ENCODE measurements at places on chromosomes 6 and 20.

DNA sequence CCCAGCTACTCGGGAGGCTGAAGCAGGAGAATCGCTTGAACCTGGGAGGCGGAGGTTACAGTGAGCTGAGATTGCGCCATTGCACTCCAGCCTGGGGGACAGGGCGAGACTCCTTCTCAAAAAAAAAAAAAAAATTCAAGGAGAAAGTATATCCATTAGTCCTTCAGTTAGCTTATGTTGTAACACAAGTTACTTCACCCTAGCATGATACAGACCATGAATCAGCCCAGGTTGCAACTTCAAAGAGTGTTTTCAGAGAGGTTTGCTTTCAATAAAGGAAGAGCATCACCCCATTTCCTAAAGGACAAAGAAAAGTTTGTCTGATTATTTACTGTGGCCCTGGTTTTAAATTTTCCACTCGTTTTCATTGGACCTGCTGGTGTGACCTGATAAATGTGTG is 73.0 kb downstream of the SERAC1 start:
- no peak for DNase-seq

- no peak for DNase-seq
Measured at GRCh38 chr6:38988736-38989449, 59.7 kb upstream of the GLP1R start.

DNA sequence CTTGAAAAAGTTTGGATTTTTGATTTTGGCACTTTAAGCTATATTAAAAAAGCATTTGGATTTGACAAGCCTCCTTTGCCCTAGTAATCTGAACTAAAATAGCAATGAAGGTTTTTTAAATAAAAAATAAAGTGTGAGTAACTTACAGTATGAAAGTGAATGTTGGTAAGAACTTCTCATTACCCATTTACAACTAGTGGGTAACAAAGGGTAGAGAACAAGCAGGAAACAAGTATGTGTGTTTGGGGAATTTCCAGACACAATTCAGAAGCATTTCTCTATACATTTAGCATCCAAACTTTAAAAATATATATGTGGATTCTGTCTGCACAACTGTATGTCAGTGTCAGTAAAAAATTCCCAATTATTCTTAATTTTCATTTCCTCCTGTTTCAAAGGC is 2.9 kb downstream of the TMEM30A start:
- peak; percentile 29 for DNase-seq

DNA sequence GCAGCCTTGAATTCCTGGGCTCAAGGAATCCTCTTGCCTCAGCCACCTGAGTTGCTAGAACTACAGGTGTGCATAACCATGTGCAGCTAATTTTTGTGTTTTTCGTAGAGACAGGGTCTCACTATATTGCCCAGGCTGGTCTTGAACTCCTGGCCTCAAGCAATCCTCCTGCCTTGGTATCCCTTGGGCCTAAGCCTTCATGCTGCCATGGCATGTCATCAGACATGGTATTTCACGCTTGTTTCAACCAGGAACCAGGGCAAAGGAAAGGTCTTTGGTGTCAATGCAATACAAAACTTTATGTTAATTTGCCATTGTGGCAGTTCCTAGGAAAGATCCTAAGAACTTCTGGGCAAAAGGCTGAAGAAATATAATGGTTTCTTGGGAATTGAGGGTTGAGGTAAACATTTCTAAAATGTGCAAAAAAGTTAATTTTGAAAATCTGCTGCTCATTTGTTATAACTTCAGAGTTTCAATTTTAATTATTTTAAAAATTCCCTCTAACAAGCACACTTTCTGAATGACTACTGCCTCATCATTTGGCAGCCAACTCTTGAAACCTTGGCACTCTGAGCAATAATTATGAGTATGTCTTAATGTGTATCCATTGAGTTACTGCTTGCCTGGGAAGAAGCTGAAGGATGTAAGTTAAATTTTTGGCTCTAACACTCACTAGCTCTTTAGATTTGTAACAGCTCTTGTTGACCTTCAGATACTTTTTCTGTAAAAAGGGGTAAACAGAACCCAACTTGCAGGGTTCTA is 154.1 kb downstream of the GJA10 start:
- DNase-seq, result peak; percentile 72

DNA sequence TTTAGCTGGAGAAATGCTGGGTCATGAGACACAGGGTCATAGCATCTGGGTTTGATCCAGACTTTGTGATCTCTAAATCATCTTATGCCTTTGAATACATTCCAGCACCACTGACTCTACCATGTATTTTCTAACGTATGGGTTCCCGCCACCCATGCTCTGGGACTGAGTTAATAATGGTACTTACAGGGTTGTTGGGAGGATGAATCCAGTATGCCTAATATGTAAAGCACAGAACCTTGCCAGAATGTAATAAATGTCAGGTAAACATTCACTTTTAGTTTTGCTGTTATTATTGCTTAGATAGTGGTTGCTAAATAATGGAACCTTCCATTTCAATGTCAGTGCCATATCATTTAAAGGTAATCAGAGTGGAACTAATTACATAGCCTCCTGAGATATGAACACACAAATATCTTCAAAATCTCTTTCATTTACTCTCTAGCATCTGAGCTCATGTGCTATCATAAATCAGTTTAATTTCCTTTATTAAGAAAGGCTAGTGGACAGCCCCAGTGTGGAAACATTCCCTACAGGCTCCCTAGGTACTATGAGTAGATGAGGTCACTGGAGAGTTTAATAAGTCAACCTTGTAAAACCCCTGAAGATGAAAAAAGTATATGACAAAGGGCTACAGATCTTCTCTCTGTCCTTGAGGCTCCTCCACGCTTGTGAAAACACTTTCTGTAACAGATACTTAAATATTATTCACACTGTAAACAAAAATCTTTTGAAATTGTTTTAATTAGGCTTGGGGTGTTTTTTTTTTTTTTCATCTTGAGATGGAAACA is 226.6 kb downstream of the ALDH8A1 start:
- no peak for DNase-seq

DNA sequence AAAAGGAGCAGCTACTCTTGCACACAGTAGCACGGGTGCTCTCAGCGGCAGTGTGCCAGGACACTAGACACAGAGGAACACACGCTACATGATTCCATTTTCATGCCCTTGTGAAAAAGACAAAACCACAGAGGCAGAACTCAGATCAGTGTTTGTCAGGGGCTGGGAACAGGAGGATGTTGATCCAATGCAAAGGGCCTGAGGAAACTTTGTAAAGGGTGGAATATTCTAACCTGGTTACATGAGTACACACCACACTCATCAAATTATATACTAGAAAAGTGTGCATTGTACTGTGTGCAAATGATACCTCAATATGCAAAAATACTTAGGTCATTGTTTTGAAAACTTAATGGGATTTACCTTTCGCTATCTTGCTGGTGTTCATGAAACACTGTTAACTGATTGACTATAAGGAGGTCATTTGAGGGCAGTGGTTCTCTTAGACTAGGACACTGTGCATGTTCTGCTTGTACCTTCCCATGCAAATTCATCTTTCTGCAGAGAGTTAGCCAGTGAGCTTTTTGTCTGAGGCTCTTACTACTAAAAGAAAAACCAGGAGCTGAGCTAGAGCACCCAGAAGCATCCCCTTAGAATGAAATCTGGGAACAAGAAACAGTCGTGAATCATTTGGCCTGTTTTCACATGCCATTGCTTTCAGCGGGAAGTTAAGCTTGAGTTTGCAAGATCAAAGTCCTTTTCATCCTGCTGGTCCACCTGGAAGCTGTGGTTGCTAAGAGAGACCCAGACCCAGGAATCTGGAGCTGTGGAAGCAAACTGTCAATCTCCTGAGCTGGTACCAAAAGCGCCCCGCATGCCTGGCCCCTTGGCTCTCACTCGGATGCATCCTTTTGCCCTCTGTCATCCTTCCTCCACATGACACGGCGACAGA is 204.8 kb downstream of the TTLL2 start:
- DNase-seq, result no peak

GRCh38 chr6:14948586-14949245 is 297.2 kb upstream of the JARID2 start:
- DNase-seq, result no peak

DNA sequence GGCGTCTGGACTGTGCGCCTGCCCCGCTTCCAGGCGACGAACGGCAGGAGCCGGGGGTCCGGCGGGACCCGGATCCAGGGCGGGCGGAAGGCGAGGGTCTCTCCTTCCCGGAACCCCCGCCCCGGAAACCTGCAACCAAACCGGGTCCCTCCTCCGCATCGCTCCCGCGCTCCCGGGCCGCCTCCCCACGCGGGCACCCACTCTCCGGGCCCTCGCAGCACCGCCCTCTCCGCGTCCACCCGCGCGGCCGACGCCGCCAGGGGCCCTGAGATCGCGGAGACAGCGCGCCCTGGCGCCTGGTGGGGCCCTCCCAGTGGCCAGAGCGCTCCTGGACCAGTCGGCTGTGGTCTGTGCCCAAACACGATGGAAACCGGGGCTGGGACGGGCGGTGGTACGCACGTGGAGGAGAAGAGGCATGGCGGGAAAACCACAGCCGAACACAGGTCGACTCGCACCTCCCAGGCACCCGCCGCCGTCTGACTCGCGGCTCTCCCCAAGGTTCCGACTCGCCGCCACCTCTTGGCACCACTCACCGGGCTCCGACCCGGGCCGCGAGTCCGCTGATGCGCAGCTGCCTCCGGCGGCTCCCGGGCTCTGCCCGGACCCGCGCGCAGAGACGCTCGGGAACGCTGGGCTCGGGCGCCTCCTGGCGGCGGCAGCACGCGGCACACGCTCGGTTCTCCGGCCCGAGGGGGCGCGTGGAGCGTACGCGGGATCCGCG is 7.9 kb downstream of the NKX2-2 start:
- DNase-seq, result peak; percentile 66

- DNase-seq, result no peak
Measured at GRCh38 chr20:39943336-39943735, 745.7 kb downstream of the MAFB start.

GRCh38 chr20:56626367-56627121 is 2.6 kb upstream of the TFAP2C start:
- peak; percentile 23 for DNase-seq

GRCh38 chr20:21437248-21437647 is 39.9 kb upstream of the NKX2-4 start:
- no peak for DNase-seq

GRCh38 chr6:168016721-168017525 is 19.5 kb downstream of the KIF25 start:
- DNase-seq, result no peak

DNA sequence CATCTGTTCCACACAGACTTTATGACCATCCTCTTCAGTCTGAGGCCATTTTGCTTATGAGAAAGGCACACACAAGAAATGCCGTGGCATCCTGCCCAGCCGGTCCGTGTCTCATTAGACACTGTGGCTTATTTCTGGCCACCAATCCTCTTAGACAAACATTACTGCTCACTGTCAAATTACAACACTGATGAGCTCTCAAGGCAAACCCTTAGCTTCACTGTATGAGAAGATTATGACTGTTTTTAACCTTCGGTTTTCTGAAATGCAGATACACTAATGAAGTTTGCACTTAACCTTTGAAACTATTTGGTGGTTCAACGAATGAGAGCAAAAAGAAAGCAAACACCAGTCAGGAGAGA is 50.5 kb upstream of the DST start:
- no peak for DNase-seq

DNA sequence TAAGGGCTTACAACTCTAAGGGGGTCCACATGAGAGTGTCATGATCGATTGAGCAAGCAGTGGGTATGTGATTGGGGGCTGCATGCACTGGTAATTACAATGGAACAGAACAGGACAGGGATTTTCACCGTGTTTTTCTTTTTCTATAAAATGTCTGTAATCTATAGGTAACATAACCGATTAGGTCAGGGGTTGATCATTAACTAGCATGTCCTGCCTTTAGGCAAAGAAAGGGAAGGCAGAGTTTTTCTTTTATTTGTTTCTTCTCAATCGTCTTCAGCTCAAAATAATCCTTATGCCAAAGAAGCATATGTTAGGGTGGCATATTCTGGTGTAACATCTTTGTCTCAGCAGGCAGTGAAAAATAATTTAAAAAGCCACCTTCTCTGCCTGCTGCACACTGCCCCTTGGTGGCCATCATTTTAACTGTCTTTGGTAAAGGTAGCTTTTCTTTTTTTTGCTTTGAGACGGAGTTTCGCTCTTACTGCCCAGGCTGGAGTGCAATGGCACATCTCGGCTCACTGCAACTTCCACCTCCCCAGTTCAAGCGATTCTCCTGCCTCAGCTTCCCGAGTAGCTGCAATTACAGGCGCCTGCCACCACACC is 9.7 kb upstream of the CEP43 start:
- peak; percentile 69 for DNase-seq

GRCh38 chr6:7154341-7155139 is 46.8 kb downstream of the RREB1 start:
- DNase-seq, result peak; percentile 55

DNA sequence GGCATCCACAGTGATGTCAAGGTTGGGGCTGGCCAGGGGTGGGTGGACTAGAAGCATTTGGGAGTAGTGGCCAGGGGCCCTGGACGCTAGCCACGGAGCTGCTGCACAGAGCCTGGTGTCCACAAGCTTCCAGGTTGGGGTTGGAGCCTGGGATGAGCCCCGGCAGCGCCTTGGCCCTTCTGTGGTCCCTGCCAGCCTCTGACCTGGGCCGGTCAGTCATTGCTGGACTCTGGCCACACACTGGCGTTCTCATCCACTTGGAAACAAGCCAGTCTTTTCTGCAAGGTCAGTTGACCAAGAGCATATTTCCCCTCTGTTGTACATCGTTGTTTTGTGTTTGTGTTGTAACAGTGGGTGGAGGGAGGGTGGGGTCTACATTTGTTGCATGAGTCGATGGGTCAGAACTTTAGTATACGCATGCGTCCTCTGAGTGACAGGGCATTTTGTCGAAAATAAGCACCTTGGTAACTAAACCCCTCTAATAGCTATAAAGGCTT is 8.4 kb downstream of the PSMA7 start:
- DNase-seq, result no peak

GRCh38 chr6:130943738-130944137 is 116.5 kb downstream of the SMLR1 start:
- no peak for DNase-seq

- DNase-seq, result no peak
Measured at GRCh38 chr6:49328051-49328744, 134.9 kb downstream of the MMUT start.

GRCh38 chr6:170258407-170258806 is 32.5 kb downstream of the DLL1 start:
- DNase-seq, result no peak

DNA sequence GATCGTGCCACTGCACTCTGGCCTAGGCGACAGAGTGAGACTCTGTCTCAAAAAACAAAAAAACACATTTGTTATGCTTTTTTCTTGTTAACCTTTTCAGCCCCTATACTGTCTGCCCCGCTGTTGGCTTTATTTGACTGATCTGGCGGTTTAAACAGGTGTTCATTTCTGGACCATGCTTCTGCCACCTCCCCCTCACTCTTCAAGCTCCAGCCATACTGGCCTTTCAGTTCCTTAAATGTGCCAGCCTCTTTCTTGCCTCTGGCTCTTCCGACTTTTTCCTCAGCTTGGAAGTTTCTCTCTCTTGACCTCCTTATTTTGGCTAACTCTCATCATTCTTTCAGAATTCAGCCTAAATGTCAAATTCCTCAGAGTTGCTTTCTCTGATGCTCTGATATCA is 35.2 kb upstream of the TXLNB start:
- DNase-seq, result no peak

GRCh38 chr6:31620586-31621319 is at the start of gene PRRC2A:
Gene PRRC2A, plus strand, starts transcription at chr6:31620715. Its CDS starts 2,075 bp downstream, at chr6:31622790.
- peak; percentile 80 for DNase-seq
